Esophagus squamous epithelium (tissue), 5 donors: ENCODE measurements at places on chromosomes 7 and 10.

DNA sequence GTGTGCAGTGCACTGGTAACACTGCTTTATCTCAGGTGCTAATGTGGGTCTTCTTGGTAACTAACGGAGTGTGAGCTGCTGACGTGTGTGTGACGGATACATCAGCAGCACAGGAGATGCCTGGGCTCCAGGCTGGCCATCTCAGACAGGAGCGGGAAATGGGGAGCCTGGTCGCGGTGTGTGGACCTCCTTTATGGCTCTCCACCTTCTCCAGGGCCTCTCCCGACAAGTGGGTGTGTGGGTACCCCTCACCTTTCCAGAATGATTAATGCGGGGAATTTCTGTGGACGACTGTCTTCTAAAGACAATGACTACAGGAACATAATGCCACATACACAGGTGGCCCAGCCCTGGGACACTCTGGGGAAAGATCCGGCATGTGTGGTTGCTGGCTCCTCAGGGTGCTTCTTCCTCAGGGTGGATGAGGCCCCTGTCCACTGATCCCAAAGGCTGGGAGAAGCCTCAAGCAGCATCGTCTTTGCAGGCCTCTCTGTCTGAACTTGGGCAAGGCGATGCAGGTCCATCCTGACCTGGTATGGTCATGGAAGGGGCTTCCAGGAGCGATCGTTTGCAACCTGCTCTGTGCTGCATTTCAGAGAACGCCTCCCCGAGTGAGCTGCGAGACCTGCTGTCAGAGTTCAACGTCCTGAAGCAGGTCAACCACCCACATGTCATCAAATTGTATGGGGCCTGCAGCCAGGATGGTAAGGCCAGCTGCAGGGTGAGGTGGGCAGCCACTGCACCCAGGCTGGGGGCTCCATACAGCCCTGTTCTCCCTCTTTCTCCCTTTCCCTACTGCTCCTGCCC is 20.3 kb upstream of the CSGALNACT2 start:
- DNase-seq, result no peak

GRCh38 chr7:140867467-140868462 is 57.0 kb downstream of the BRAF start:
- DNase-seq, result no peak

DNA sequence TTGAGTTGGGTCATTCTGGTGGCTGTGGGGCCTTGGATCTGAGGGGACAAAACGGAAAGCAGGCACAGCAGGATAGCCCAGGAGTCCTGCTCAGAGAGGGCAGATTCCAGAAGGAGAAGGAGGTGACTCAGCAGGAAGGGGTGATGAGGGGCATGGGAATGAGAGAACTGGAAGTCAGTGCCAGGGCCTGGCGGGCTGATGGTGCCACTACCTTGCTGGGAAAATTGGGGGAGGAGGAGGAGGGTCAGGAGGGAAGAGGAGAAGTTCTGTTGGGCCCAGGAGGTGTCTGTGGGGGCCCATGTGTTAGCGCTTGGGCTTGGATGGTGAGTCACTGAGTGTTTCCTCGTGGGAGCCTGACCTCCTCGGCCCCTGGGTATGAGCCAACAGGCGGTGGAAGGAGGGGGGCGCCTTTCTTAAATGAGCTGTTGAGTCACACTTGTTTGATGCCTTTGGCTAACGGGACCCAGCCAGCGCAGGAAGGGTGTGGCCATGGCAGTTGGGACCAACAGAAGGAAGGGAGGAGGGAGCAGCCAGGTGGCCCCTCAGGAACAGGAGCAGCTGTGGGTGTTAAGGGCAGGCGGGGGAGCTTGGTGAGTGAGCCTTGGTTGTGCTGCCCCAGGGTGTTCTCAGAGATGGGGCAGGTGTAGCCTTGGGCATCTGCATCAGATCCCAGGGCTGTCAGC is 130.0 kb upstream of the BTBD16 start:
- DNase-seq, result no peak

DNA sequence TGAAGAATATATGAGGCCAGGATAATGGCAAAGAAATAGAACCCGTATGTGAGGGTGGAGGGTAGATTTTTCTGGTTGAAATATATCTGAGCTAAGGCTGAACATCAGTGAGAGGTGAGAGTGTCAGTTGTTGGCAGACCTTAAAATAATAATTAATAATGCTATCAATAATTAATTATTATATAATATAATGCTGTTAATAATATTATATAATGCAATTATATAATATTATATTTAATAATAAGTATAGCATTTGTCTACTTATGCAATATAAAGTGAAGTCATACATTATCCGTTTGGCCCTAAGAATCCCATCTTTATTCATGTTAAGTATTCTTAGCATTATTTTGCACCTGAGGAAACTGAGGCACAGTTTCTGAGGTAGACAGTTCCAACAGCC is 269.9 kb upstream of the FZD8 start:
- no peak for DNase-seq

GRCh38 chr7:136900005-136900404 is 31.6 kb downstream of the CHRM2 start:
- DNase-seq, result no peak

DNA sequence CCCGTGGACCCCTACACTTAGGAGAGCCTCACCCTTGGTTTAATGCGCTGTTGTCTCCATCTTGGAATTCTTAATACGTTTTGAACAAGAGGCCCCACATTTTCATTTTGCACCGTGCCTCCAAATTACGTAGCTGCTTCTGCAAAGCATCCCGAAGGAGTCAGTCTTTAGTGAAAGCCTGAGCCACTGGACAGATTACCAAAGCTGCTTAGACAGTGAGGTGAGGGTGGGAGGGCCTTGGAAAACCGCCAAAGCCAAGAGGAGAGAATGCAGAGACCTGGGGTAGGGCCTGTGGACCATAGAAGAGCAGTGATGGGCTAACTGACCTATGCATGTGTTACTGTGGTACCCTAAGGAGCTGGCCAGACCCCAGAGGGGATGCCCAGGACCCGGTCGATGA is 4.2 kb upstream of the TCAF1 start:
- DNase-seq, result no peak

DNA sequence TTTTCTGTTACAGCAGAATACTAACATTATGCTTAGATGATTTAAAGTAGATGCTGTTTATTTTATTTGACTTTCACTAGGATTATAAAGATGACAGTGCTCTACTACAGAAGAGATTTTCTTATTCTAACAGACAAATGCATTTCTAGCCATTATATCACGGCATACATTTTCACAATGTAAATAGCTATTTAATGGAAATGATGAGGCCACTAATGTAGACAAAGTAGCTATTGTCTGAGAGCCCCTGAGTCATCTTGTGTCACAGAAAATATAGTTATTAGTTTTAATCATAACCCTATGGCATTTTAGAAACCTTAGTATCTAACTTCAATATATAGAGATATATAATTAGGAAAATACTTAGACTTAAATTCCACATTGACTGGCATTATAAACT is 158.0 kb upstream of the AHR start:
- DNase-seq, result no peak

- DNase-seq, result no peak
Measured at GRCh38 chr7:94957061-94957460, 49.7 kb downstream of the PPP1R9A start.

- DNase-seq, result no peak
Measured at GRCh38 chr10:71806704-71807556, 33.6 kb upstream of the VSIR start.

- peak; percentile 21 for DNase-seq
Measured at GRCh38 chr10:43322769-43323168, 48.7 kb upstream of the FXYD4 start.

- no peak for DNase-seq
Measured at GRCh38 chr10:71173466-71173865, 38.9 kb upstream of the UNC5B start.

DNA sequence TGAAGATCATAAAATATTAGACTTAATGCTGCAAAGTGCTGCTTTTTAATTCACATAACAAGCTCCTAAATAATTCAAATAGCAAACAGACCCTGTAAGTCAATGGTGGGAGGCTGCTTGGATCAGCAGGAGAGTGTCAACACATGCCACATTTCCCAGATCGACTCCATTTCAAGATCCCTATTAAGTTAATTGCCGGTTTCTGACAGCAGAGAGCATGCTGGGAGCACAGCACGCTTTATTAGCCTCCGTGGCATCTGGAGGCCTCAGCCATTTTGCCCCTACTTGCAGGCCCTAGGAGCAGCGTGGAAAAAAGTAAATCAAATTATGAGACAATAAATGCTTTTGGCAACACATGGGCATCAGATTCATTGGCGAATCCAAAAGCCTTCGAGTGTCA is 201.0 kb downstream of the EMX2 start:
- DNase-seq, result no peak

DNA sequence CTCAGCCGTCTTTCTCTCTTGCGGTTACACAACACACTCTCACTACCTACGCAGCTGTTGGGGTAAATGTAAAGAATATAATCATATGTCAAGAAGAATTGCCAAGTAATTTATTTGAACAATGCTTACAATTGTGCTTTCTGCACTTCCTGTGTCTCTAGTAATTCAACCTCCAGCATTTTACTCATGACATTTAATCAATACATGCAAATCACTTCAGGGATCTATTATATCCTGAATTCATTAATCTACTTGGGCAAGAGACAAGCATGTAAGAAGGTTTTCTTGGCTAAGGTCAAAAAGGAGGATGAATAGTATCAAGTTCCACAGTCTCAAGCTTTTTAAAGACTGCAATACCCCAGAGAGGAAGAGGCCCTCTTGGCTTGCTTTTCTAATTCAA is 562.9 kb upstream of the ADARB2 start:
- no peak for DNase-seq

DNA sequence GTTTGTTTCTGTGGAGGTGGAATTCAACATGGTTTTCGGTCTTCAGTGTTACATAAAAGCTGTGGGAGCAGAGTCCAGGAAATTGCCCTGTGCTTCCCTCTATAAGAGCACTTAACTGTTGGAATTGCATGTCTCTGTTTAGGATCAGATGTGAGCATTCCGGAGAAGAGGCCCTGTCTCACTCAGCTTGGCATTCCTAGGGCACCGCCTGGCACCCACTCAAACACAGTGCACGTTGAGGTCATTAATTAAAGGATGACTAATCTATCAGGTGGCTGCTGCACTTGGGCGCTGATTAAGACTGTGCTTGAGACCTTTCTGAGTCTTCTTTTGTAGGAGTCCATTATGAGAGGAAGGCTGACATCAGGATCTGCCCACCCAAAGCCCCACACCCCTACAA is 82.8 kb upstream of the VIPR2 start:
- DNase-seq, result no peak

GRCh38 chr7:1210321-1210978 is 22.2 kb upstream of the UNCX start:
- DNase-seq, result no peak

GRCh38 chr7:133582766-133583523 is 330.1 kb downstream of the EXOC4 start:
- DNase-seq, result no peak

DNA sequence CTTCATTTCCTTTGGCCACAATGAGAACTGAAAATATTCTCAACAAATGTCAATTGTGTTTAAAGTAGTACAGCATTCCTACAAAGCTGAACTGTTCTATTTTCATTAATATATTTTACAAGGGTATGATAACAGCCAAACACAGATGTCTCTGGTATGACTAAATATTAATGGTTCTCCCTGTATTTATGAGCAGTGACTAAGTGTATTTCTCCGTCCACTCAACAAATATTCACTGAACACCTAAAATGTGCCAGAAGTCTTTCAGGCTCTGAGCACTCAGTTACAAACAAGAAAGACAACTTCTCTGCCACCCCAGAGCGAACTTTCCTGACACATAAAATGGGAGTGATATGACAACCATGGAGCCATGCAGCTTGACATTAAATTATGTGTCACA is 135.6 kb downstream of the VPS41 start:
- DNase-seq, result no peak

GRCh38 chr7:85583131-85583953 is 396.5 kb upstream of the SEMA3D start:
- DNase-seq, result no peak
